ENCODE measurements at places on chromosomes 4 and X.

- no peak for DNase-seq
Measured at GRCh38 chr4:34417160-34417559, 1827.2 kb downstream of the ARAP2 start.

- no peak for DNase-seq
Measured at GRCh38 chrX:94454159-94454558, 780.2 kb downstream of the FAM133A start.

DNA sequence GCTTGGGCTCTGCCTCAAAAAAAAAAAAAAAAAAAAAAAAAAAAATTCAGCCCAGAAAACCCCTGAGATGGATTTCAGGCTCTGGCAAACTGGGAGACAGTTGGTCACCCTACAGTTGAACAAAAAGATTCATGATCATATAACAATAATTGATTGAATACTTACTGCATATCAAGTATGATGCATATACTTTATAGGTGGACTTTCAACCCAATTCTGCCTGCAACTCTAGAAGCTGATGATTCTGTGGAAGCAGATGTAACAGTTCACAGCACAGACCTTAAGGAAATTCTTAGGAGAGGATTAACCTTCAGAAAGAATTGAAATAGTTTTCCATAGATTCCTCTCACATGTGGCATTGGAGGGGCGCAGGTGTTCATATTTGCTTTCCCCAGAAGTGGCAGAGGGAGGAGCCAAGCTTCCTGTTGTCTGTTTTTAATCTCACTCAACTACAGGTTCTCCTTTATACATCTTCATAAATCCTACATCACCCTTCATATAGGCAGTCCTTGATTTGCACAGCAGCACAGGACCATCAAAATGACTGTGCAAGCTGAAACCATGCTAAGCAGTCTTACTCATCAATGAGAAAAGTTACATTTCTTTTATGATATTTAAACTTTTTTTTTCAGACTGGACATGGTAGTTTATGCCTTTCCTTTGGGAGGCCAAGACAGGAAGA lies 149.4 kb upstream of the KLF3 start:
- DNase-seq: no peak

GRCh38 chrX:130173190-130173895 lies 1.6 kb downstream of the RAB33A start:
- peak; percentile 17 for DNase-seq

- no peak for DNase-seq
Measured at GRCh38 chrX:154730253-154730891, 20.5 kb downstream of the GAB3 start.

- DNase-seq: no peak
Measured at GRCh38 chr4:108276690-108277089, 108.0 kb upstream of the LEF1 start.

GRCh38 chr4:55819634-55820033 lies at the start of gene EXOC1L:
TSS of gene EXOC1L (plus strand) at chr4:55819790. CDS start at chr4:55820027, 237 bp downstream.
- DNase-seq: no peak

DNA sequence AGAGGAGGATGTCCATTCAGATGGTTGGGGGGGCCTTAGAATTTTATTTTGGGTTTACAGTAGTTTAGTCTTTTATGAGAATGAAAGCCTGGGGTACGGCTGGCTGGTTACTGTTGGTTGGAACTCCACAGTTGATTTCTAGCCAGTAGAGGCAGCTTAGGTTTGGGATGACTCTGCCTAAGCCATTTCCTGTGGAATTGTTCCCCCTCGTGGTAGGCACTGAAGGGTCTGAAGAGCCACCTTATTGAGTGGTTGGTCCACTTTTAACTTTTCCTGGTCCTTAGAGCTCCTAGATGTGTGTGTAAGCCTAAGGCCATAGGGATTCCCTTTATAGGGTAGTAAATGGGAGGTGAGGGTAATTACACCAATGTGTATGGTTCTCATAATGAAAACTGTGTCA lies 19.7 kb downstream of the SPIN3 start:
- DNase-seq: no peak

DNA sequence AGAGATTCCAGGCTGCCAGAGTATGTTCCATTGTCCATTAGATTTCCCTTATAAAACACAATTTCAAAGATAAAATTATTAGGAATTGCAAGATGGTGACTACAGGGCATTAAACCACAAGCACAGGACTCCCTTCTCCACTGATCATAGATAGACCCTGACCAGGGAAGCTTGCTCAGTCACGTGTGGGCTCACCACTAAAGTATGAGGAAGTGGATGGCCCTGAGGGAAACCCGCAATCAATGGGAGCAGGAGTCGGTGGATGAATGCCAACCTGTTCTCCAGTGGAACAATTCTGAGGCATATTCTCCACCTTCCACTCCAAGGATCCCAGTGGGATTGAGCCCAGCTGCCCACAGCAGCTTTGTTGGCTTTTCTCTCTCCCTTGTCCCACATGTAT lies 515.7 kb downstream of the BCOR start:
- DNase-seq: no peak

DNA sequence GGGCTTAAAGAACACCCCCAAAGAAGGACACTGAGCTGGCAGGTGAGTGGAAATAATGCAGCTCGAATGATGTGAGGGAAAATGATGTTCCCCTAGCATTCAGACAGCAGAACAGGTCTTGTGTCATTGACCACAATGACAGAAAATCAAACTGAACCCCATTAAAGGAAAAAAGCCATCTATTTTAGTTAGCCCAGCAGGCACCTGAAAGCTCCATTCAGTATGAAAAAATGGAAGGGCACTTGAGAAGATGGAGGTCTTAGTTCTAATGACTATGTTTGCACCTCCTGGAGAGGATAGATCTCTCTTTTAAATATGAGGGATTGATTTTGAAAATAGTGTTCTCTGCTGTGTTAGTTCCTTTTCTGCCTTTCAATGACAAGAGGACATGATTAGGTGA lies 323.1 kb downstream of the NKX6-1 start:
- DNase-seq: no peak

- DNase-seq: no peak
Measured at GRCh38 chr4:142728233-142728632, 117.9 kb downstream of the INPP4B start.

DNA sequence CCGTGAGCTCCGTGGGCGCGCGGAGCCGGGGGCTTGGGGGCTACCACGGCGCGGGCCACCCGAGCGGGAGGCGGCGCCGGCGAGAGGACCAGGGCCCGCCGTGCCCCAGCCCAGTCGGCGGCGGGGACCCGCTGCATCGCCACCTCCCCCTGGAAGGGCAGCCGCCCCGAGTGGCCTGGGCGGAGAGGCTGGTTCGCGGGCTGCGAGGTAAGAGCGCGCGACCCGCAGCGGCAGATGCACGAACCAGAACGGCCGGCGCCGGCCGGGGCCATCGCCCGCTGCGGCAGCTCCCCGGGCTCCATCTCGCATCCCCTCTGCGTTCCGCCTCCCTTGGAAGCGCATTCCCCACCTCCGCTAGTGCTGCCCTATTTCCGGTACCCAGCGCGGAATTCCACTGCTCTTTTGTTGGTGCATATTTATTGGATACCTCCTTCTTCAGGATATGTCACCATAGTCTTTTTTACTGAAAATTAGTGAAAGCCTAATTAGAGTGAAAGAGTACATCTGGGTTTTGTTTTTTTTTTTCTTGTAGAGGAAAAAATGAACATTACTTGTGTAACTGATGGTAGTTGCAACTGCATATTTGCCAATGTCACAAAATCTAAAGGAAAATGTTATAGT lies 797 bp downstream of the PKD2 start:
- DNase-seq: no peak

- no peak for DNase-seq
Measured at GRCh38 chr4:118760092-118760491, 74.9 kb downstream of the METTL14 start.

GRCh38 chrX:41234962-41235361 lies 99.0 kb upstream of the DDX3X start:
- no peak for DNase-seq

DNA sequence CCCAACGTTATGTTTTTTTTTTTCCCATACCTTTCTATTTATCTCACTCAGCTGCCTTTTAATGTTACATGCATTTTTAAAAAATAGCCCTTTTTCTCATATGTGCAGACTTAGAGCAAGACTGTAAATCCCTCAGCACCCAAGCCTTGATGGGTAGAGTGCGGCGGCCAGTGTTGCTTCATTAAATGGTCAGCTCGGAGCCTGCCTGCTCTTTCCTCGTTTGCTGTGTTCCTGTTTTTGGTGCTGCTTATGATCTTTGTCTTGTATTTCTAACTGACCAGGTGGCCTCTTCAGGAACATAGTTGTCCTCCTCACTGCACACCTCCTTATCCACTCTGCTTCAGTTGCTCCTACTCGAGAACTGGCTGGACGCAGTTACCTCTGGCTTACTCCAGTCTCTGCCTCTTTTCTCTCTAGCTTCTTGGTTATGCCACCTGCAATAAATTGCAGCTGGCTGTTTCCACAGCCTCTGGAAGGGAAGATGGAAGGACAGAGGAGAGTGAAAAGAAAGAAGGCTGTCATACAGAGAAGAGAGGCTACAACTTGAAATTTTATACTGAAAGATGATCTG lies 10.7 kb downstream of the RBPJ start:
- no peak for DNase-seq

DNA sequence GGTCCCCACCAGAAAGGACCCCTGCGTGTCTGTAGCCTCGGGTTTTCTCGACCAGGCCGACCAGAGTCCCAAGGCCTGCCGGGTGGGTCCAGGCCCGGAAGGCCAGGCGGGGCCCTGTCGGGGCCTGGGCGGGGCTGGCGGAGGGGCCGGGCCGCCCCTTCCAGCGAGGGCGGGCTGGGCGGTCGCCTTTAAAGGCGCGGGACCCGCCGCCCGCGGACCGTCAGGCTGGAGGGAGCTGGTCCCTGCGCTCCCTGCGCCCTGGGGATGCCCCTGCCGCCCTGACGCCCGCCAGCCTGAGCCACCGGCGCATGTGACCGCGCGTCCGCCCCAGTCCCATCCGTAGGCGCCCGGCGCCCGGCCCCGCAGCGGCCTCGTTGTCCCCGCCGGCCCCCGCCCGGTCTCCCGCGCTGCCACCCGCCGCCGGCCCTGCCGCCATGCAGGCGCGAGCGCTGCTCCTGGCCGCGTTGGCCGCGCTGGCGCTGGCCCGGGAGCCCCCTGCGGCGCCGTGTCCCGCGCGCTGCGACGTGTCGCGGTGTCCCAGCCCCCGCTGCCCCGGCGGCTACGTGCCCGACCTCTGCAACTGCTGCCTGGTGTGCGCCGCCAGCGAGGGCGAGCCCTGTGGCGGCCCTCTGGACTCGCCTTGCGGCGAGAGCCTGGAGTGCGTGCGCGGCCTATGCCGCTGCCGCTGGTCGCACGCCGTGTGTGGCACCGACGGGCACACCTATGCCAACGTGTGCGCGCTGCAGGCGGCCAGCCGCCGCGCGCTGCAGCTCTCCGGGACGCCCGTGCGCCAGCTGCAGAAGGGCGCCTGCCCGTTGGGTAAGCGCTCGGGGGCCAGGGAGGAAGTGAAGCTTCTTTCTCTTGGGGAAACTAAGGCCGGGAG lies at the start of gene HTRA3:
HTRA3 (plus strand) TSS at position 220 of the 883 bp plus-strand sequence; CDS start at position 435, 215 bp downstream.
- no peak for DNase-seq

DNA sequence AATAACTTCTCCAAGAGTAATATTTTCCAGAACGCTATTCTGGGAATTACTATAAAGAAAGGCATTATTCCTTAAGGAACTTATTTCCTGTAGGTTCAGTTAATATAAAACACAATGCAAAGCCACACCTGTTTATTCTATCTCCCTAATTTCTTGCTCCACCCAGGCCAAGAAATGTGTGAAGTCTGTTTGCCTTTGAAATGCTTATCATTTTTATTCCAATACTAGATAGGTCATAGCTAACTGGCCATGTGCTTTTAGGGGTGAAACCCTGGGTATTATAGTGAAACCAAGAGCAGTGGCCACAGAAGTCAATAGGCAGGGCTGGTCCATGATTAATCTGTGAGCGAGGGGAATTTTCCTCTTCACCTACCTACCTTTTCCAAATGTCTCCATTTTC lies 14.8 kb downstream of the CXCL3 start:
- no peak for DNase-seq

All from activated T-helper 1 cell treated with anti-CD3 and anti-CD28 coated beads, Interleukin-12 subunit alpha, Interleukin-12 subunit beta, Interleukin-2, Interleukin-4 antibody, amounts not matched to agents 30 ng/mL and 10 ng/mL and 1 ng/mL, durations not matched to agents 14 hours and 24 hours and 36 hours (primary cell).